ENCODE measurements at places on chromosomes 16 and 17.

DNA sequence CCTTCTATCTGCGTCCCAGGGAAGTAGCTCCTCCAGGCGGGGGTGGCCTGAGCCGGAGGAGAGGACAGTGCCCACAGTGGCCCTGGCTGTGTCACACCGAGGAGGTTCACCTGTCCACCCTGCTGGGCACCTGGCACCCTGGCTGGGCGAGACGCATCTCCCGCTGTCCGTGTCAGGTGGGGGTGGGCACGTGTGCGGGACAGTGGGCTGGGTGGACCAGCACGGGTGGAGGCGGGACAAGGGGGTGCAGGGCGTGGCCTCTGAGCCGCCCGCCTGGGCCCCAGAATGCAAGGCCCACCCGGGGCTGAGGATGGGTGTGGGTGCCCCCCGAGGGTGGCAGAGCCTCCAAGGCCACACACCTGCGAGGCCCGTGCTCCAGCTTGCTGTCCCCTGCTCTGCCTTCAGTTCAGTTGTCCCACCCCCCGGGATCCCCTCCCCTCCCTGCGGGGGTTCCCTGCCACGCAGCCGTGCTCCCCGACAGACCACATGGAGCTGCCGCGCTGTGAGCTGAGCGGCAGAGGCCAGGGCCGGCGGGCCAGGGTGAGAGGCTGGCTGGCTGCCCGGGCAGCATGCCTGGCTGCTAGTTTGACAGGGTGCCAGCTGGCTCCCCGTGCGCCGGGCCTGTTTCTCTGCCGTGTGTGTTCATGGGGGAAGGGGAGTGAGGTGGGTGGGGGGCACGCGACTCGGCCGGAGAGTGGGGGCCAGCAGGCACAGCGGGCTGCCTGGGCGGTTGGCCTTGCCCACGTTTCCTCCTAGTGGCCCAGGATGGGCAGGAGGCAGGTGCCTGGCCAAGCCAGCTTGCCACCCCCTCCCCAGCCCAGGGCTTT lies 33.9 kb downstream of the BAHCC1 start:
- DNase-seq, result no peak

DNA sequence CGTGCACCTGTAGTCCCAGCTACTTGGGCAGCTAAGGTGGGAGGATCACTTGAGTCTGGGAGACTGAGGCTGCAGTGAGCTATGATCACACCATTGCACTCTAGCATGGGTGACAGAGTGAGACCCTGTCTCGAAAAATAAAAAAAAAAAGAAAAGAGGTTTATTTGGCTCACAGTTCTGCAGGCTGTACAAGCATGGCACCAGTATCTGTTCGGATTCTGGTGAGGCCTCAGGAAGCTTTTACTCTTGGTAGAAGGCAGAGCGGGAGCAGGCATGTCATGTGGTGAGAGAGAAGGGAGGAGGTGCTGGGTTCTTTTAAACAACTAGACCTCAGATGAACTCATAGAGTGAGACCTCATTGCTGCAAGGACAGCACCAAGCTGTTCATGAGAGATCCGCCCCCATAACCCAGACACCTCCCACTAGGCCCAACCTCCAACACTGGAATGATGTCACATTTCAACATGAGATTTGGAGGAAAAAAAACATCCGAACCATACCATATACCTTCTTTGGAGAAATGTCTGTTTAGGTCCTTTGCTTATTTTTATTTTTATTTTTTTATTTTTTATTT lies 10.3 kb upstream of the RMI2 start:
- DNase-seq, result no peak

DNA sequence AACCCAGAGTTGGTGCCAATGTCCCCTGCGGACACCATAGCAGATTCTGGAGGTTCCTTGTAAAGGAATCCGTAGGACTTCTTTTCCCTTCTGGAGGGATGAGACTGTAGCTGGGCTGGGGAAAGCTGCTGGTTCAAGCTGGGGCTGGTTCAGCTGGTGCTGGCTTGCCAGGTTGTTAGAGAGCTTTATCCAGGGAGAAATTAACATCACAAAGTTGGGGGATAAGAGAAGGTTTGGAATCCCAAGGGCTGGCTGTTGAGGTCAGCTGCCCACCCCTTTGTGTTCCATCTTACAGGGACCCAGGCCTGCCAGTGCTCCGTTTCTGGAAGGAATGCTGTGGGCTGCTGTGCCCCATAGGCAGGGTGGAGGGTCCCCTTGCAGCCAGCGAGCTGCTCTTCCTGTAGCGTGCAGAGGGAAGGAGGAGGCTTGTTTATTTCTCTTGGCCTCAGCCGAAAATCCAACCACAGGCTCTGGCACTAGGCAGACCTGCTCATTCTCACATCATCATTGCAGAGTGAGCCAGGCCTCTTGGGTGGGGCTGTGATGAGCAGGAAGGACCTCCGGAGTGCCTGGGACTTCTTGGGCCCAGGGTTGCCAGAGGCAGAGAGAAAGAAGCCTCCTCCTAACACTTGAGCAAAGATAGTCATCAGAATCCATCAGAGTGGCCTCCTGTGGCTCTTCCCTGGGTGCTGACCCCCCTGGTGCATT lies 251.1 kb downstream of the SEC14L1 start:
- peak; percentile 64 for DNase-seq

- DNase-seq, result no peak
Observed at GRCh38 chr17:1920948-1921351, 91.1 kb downstream of the RPA1 start.

GRCh38 chr17:81350320-81350890 lies 44.9 kb upstream of the BAHCC1 start:
- no peak for DNase-seq

DNA sequence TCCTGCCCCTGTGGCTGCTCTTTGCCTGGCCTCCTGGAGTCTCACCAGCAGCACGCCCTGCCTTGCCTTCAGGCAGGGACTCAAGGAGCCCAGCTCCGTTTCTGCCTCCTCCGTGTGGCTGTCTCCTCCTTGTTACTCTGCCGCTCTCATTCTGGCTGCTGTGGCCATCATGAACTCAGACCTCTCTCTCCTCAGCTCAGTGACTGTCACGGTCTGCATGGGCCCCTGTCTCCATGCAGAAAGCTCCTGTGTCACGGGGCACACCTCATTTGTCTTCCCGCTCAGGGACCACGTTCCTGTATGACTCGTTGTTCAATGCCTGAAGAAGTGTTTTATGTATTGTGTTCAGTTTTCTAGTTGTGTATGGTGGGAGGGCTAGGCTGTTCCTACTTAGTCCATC lies 25.3 kb downstream of the RPTOR start:
- DNase-seq, result no peak

DNA sequence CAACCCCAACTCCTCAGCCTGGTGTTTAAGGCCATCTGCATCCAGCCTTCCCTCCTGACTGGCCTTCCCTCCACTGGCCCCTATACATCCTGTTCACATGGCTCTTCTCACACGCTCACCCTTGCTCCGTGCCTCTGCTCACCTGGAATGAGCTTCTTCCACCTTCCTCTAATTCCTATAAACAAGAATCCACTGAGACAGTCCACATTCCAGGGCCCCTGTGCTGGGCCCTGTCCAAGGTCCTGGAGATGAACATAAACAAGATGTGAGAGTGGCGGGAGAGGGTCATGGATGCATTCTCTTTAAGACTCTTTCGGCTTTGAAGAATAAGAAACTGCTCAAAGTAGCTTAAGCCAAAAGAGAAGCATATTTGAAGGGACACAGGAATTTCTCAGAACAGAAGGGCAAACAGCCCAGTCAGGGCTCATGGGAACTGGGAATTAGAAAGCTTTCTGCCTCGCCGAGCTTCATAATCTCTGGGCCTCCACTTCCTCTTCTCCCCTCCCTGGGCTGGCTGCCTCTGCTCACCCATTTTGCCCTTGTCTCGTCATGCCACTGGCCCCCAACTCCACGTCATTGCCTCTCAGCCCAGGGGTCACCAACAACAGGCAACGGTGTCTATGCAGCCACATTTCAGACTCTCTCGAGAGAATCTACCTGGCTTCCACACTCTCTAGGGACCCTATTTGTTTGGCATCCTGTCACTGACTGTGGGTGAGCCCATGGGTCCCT lies 13.5 kb downstream of the SPPL2C start:
- DNase-seq, result no peak

DNA sequence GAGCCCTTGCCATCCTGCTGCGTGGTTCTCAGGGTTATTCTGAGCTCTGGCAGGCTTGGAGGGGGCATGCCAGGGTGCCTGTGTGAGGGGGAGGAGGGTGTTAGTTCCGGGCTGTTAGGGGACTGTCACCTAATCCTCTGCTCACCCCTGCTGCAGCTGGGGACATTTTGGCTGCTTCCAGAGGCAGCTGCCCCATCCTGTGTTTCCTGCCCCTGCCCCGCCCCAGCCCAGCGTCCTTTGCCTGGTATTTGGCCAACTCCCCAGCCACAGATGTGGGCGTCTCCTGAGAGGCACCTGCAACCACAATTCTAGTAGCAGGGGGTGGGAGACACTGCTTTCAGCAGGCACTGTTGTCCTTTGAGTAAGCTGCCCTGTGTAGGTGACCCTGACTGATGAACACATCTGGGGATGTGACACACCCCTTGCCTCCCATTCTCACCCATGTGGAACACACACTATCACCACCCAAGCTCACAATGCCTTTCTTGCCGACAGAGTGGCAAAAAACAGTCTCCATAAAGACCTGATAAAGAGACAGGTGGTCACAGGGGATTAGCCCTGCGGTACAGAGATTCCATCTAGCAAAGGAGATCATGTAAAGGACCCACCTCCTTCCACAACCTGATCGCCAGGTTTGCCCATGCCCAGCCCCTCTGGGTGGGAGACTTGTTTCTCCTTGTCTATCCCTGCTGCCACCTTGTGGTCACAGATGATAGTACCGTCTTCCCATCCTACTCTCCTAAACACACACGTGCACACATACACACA lies at the start of gene CHRNE:
Gene CHRNE, minus strand, starts transcription at position 48 of the 768 bp plus-strand sequence. Its CDS starts 35 bp downstream, at position 13.
- DNase-seq, result peak; percentile 87

GRCh38 chr16:11126399-11127054 lies 129.5 kb downstream of the SOCS1 start:
- DNase-seq, result no peak

DNA sequence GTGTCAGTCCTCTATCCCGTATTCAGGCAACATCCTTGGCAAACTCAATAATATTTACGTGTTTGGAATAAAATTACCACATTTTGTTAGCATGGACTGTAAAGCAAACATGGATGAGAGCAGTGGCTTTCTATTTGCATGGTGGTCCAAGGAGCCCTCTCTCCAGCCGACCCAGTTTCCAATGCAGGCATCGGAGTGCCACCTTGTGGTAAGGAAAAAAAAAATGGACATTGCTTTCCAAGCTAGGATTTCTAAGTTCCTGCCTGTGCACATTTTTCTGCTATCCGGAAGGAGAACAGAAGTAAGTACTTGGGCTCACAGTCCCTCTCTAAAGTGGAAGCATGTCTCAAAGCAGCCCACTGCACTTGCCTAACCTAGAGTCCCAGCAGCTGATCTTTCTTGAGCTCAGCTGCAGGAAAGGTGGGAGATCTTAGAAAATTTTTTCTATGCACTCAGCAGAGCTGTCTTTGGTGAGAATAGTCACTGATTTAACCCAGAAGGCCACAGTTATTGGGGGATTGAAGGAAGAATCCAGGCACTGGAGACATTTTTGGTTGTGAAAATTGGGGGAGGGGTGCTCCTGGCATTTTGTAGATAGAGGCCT lies 46.0 kb upstream of the ERCC4 start:
- no peak for DNase-seq

DNA sequence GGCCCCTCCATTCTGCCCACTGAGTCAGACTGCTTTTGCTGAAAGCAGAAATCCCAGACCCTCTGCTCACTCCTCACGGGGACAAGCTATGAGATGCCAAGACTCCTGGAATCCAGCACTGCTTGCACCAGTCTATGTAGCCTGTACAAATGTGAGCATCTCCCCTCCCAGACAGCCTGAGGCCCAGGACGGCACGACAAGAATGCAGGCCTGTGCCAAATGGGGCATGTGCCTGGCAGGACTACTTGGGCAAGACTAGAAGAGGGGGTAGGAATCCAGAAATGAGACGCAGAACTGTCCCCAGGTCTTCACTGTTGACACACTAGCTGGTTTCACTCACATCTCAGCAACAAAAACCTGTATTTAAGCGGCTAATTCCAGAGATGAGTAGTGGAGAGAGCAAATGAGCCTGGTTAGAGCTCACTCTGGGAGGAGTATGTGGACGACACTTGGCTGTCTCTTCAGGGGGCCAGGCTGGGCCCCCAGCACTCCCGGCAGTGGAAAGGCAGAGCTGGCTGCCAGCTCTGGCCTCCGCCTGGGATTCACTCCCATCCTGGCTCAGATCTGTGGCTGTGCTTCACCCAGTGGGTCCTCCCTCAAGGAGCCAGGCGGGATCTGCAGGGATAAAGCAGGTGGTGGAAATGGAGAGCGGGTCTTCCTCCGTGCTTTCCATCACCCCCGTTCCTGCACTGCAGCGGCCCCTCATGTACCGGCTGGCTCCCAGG lies 2.9 kb upstream of the MYO1C start:
- no peak for DNase-seq

DNA sequence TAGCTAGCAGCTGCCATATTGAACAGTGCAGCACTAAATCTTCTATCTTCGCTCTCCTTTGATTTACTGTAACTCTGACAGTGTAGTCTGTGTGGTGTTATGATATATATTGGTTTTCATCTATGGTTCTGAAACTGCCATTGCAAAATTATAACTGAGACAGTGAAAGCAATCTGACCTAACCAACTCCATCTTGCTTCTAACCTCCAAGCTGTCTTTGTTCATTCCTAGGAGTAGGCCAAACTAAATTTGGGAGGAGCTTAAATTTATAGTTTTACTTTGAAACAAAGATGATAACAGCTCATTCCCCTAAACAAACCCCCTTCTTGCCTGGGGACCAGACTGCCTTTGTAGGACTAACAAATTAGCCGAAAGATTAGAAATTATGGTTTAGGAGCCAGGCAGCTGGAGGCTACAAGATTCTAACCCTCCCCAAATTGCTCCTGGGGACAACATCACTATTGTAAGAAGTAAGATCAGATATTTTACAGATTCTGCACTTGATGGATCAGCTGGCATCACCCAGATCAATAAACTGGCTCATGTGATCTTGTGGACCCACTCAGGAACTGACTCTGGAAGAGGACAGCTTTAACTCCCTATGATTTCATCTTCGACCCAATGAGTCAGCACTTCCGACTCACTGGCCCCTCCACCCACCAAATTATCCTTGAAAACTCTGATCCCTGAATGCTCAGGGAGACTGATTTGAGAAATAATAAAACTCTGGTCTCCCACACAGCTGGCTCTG lies 47.0 kb upstream of the FBXO47 start:
- no peak for DNase-seq

Measured in stimulated activated CD8-positive, alpha-beta memory T cell treated with anti-CD3 and anti-CD28 coated beads, Interleukin-4, amount 100 ng/mL, for 48 hours (primary cell).